Activated CD4-positive, alpha-beta T cell treated with anti-CD3 and anti-CD28 coated beads for 1 hour (primary cell): ENCODE measurements at places on chromosomes 5 and 9.

GRCh38 chr9:77707383-77708063, 59.4 kb upstream of the GNA14 start:
- no peak for DNase-seq

DNA sequence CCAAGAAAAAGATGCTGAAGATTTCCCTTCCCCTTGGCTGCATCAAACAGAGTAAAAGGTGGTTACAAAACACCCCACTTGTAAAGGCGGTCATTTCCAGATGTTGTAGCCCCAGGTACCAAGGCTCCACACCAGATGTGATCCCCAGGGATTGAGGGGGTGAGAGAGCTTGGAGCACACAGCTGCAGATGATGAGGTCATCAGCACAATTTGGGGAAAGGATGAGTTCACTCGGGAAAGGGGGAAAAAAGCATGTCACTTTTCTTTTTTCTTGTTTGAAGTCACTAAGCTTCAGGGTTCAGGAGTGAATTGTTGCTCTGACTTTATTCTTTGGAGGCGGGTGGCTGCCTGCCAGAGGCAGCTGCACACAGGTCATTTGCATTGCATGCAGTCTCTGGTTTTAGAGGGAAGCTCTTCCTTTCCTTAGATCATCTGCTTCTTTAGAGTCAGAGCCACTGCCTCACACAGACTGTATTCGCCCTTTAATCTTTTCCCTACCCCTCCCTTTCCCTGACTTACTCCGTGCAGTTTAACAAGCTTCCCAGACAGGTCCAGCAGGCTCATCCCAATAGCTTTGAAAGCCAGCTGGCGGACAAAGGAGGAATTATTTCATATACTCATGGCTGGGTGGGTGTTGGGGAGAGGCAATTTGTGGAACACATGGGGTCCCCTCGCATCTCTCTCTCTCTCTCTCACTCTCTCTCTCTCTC, 409.3 kb upstream of the SLC24A2 start:
- no peak for DNase-seq

DNA sequence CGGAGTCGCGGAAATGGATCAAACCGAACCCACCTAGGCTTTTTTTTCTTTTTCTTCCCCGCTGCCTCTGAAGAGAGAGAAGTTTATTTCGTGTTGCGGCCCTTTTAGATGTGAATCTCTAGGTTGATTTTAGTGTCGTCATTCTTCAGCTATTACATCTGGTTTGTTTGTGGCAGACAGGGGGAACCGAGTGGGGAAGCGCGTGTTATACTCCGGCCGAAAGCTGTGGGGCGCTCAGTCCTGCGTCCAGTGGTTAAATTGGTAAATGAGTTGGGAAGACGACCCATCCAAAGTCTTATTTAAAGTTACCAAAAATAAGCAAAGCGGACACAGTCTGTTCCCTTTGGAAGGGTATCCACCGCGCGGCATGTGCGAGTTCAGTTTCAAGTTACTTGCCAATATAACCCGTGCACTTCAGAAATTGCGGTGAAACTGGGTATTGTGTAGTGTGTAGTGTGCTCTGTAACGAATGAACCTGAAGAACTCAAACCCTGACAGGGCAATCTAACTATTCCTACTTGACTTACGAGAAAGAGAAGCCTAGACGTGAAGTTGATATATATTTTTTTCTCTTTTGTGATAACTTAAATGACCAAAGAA, 1.3 kb downstream of the MAN2A1 start:
- DNase-seq = peak; percentile 29

DNA sequence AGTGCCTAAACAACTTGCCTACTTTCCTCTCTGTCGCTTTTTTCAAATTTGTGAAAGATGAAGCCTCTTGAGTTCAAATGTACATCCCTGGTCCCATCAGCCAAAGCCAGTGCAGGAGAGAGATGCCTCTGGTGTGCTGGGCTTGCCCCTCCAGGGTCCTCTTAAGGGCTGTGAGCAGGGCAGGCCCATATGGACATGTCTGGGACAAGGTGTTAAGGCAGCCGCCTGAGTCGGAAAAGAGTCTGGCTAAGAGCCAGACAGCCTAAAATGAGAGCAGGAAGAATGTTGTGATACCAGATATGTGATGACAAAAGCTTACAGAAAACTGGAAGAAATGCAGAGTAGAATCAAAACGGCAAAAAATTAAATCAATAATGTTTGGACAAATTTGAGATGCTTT, 72.5 kb downstream of the APTX start:
- DNase-seq = no peak

- DNase-seq = no peak
Observed at GRCh38 chr9:35962126-35962906, 4.4 kb upstream of the OR2S2 start.

DNA sequence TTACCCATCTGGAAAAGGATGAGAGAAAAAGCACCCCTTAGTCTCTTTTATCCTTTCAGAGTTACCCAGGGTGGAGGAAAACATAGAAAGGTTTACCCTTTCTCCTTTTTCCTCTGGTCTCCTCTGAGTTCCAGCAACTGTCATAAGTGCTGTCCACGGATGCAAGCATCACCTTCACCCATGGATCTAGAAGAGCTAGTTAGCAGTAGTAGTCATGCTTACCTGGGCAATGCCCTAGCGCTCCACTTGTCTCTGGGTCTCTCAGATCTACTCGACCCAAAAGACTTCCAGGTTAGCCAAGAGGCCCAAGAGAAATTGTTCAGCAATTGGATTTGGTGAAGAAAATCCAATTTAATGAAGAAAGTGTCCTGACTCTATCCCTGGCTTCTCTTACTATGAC, 656.2 kb upstream of the PTPRD start:
- DNase-seq = no peak

- DNase-seq = no peak
Observed at GRCh38 chr9:125755340-125755739, 8.2 kb downstream of the PBX3 start.

DNA sequence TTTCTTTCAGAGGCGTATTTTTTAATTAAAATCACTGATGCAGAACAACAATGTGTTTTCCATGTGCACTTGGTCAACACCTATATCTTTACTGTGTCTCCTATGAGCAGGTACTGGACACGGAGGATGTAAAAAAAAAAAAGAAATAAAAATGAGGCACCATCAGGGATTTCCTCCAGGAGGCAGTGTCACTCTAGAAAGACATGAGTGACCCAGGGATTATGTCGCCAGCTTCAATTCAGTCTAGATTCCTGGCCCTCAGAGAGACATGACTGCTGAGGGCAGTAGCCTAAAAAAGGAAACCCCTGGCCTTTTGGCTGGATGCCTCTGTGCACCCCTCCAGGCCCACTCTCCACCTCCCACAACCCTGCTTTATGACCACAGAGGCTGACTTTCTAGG, 18.3 kb upstream of the IL33 start:
- DNase-seq = no peak

- DNase-seq = no peak
Observed at GRCh38 chr5:71573591-71573990, 13.5 kb upstream of the MCCC2 start.

DNA sequence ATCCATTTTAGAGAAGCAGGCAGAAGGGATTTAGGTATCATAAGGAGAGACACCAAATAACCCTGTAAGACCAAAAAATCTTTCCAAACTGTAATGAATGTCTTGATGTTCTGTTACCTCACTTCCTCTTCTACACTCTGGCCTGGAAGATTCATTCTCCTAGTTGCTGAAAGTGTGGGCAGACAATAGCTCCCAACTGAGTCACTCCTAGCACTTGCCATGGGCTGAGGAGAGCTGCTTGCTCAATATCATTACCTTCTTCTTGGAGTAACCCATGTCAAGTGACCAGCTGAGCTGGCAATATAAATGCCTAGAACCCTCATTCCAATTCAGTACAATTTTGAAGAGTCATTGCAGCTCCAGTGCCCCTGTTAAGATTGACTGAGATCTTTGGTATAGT, 1985.5 kb upstream of the CDH6 start:
- no peak for DNase-seq

GRCh38 chr9:19378164-19378563, 1.9 kb downstream of the RPS6 start:
- DNase-seq = no peak

DNA sequence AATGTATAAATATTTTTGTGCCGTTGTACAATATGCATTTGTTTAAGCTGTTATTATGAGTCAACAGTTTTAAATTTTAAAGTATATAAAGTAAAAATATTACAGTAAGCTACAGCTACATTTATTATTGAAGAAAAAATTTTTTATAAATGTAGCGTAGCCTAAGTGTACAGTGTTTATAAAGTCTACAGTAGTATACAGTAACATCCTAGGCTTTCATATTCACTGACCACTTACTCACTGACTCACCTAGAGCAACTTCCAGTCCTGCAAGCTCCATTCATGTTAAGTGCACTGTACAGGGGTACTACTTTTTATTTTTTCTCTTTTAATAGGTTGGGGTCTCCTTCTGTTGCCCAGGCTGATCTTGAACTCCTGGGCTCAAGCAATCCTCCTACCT, 30.6 kb downstream of the SIL1 start:
- no peak for DNase-seq

- DNase-seq = no peak
Observed at GRCh38 chr9:5893591-5894236, 3.0 kb downstream of the MLANA start.

DNA sequence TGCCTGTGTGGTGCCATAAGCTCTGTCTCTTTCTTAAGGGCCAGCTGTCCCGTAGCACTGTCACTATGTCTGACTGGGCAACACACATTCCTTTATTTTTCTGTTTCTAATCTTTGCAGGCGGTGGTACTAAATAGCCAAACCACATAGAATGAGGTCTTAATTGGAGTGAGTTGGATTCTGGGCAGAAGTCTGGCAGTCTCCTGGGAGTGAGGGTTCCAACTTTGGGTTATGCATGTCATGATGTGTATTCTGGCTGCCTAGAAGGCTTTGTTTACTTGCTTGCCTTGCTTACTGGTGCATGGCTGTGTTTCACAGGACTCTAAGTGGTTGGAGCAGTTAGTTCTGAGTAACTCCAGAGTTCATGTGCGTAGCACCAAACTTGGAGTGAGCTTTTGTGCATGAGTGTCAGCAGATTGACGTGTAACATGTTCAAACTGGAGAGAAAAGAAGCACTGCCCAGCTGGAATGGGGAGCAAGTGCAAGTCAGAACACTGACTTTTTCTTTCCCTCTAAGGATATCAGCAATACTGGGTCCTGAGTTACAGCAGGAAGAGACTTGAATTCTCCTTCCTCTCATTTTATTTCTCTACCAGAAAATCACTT, 185.8 kb downstream of the PCSK1 start:
- DNase-seq = no peak

- no peak for DNase-seq
Observed at GRCh38 chr9:124590889-124591641, 83.9 kb upstream of the NR5A1 start.

- no peak for DNase-seq
Observed at GRCh38 chr5:156331181-156331580, 4.2 kb downstream of the SGCD start.

GRCh38 chr9:36140086-36141084, 3.9 kb downstream of the GLIPR2 start:
- DNase-seq = no peak
